Activated gamma-delta T cell treated with anti-CD3 and anti-CD28 coated beads, Interleukin-2, amount 50 U/mL, for 16 hours (primary cell): ENCODE measurements at places on chromosomes 3 and 15.

DNA sequence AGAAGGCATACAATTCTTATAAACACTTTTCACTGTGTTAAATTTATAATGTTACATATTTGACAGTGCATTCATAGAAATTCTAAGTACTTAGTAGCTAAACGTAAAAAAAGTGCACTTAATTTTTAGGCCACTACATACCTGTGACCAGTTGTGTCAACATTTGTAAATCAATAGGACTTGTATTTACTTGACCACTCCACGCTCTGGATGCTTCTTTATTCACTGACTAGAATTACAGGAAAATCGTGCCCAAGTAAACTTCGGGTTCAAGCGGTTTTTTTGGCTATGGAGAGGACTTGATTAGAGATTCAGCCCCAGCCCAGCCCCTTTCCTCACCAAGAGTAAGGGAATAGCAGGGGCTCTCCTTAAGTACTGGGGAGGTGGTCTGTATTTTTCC lies 21.8 kb downstream of the WDR53 start:
- no peak for DNase-seq

DNA sequence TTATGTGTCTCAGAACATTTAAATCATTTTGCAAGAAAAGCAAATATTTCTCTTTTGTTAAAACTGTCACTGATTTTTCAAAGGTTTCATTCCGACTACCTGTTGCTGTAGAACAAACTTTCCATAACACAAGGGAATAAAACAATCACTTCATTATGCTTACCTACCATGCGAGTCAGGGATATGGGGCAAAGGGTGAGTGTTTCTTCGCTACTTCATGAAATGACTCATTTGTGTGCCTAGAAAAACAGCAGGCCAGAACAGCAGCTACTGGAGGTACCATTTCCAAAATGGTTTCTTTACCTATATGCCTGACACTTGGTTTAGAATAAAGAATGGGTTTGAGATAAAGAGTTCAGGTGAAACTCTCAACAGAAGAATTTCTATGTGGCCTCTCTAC lies 712.5 kb downstream of the PLOD2 start:
- no peak for DNase-seq

GRCh38 chr3:13111173-13111872 lies 38.1 kb upstream of the IQSEC1 start:
- no peak for DNase-seq

- DNase-seq: no peak
Observed at GRCh38 chr15:25892126-25892525, 29.0 kb upstream of the ATP10A start.

- no peak for DNase-seq
Observed at GRCh38 chr3:100023150-100023549, 91.2 kb downstream of the FILIP1L start.

DNA sequence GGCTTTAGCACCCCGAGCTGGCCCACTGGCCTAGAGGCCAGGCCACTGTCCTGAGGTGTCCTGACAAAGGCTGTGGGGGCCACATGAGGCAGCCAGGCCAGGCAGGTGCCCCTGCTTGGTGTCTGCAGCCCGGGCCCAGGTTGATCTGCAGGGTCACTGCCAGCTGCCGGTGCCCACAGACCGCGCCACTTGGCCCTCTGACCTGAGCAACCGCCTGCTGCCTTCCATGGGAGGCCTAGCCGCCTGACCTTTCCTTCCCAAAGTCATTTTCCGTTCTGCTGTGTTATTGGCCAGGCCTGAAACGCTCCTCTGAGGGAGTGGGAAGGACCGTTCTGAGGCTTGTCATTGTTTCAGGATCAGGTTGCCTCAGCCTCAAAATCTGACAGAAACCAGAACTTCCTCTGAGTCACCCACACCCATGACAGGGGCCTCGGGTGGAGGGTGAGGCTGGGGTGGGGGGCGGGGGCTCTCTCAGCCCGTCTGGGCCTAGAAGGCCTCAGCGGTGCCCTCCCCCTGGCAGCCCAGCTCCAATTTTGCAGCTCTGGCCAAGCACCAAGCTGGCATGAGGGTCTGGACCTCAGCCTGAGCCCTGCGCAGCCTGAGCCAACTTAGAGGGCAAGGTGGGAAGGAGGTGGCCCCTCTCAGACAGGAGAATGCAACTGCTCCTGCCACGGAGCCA lies 140.7 kb upstream of the MEF2A start:
- no peak for DNase-seq
